ENCODE measurements at places on chromosomes 1 and 21.

DNA sequence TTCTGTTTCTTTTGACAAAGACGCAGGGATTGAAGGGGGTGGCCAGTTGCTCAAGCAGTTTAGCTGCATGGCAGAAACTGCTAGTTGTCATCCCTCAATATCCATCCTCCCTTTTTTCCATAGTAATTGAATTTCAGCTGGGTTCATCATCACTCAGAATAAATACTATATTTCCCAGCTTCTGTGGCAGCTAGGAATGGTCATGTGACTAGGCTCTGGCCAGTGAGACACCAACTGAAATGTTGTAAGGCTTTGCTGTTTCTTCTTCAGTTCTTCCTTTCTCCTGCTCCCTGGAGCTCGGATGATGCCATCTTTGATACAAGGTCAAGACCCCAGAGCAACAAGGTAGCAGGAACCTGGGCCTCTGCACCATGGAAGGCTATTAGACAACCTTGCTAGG, 61.0 kb downstream of the TMCO4 start:
- no peak for DNase-seq

GRCh38 chr21:42973309-42973990, 912 bp upstream of the PKNOX1 start:
- no peak for DNase-seq

GRCh38 chr1:179126338-179127060, 44.6 kb downstream of the TOR3A start:
- DNase-seq = no peak

GRCh38 chr1:45004281-45004920, 6.7 kb downstream of the HECTD3 start:
- DNase-seq = no peak

GRCh38 chr1:247060771-247061170, 17.8 kb downstream of the ZNF670 start:
- DNase-seq = no peak

DNA sequence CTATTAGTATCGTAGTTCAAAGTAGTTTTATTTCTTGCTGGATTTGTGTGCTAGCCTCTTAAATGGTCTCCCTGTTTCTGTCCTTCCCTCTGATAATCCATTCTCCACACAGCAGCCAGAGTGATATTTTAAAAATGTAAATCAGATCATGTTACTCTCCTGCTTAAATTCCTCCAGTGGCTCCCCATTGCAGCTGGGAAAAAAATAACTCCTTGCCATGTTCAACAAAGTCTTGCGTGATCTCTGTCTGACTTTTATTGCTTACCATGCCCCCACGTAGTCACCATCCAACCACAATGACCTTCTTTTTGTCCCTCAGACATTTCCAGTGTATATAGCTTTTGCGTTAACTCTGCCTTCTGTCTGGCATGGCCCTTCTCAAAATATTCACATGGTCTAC, 178.8 kb downstream of the FGGY start:
- DNase-seq = no peak

GRCh38 chr1:30704271-30704670, 19.1 kb downstream of the MATN1 start:
- no peak for DNase-seq

GRCh38 chr1:74690364-74690696, 16.7 kb upstream of the ERICH3 start:
- no peak for DNase-seq

- DNase-seq = no peak
Measured at GRCh38 chr1:43586136-43586731, 55.6 kb downstream of the PTPRF start.

GRCh38 chr21:42607102-42607501, 46.3 kb upstream of the PDE9A start:
- DNase-seq = no peak

DNA sequence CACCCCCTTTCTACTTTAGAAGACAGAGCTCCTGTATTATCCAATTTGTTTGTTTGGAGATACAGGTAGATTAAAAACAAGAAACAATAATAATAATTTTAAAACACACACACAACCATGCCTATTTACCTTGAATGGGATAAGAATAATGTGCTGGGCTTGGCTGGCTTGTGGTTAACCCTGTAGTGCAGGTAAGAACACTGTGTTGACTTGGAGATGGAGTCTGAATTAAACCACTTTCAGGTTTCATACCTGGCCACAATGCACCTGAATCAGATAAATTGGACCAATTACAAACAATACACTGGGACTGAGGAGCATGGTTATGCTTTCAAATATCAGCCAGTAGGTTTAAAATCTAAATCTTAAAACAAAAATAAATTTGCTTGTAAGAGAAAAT, 60.8 kb downstream of the EYA3 start:
- no peak for DNase-seq

DNA sequence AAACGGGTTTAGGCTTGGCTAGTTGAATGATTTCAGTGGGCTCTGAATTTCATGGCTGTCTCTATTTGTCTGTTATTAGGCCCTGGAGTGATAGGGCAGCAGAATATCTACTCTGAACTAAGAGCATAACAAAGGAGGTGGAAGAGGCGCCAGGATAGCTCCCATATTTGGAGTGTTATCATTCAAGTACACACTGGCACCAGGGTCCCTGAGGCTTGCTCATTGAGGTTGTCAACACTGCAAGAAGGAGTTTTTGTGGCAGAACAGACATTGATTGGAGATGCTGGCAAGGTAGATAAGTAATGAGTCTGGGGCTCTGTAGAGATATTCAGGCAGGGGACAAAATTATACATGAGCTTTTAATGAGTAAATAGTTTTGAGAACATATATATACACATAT, 1748.4 kb downstream of the MRPL39 start:
- DNase-seq = no peak

DNA sequence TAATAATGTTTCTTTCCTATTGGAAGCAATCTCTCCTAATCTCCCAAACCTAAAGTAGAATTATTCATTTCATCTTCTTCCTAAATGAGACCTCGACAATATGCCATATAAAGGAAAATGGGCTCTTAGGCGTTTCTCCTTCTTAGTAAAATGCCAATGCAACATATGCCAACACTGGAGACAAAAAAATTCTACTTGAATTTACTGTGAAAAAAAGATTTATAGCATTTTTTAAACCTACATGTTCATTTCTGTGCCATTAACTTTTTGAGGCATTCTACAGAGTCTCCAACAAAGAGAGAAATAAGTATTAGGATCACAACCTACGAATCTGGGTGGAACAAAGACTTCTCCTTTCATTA, 1.3 kb downstream of the WDR47 start:
- no peak for DNase-seq

- DNase-seq = no peak
Measured at GRCh38 chr21:39336457-39337008, 12.4 kb downstream of the HMGN1 start.

DNA sequence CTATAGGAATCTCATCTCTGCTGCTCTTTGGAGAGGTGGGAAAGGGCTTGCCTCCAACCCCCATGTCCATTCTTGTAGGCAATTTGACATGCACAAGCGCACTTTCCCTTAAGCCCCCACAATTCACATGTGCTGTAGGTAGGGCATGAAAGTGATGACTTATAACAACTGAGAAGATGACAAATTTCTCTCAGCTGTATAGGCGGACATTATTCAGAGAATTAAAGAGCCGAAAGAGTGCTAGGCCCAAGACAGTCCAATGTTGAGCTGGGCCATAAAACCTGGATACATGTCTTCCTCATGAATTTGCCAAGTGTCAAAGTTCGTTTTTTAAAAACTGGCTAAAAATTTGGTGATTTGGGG, 106.3 kb upstream of the LYPLAL1 start:
- DNase-seq = no peak

DNA sequence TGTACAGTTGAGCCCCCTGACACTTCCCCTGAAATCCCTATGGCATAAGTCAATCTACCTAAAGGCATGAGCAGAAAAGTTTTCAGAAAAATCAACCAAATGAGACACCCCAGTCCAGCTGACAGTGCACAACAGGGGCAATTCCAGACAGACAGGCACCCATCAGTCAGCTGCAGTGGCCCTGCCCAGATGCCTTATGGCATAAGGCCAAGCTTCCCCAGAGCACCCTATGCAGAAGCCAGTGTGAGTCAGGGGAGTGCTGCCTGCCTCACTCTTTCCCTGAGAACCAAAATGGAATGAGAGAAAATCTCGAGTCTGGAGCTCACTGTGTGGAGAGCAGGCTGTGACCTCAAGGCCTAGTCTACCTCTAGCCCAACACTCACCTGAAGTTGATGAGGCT, 38.1 kb downstream of the MRAP start:
- no peak for DNase-seq

DNA sequence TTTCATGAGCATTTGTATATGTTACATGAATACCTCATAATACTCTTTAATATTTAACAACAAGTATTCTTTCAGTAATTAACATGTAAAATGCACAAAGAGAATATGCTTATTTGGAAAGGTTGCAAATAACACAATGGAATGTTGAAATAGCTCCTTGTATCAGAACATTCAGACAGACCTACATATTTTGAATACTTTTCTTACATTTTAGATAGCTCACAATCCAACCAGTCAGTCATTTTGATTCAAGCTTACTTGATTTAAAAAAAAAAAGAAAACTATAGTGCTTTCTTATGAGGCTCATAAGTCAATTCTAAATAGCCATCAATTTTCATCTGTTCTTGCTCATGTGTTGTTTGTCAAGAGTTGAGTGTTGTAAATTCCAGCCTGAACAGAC, 518.8 kb downstream of the ADGRL2 start:
- peak; percentile 20 for DNase-seq

- no peak for DNase-seq
Measured at GRCh38 chr1:156489166-156489934, 11.2 kb downstream of the MEF2D start.

DNA sequence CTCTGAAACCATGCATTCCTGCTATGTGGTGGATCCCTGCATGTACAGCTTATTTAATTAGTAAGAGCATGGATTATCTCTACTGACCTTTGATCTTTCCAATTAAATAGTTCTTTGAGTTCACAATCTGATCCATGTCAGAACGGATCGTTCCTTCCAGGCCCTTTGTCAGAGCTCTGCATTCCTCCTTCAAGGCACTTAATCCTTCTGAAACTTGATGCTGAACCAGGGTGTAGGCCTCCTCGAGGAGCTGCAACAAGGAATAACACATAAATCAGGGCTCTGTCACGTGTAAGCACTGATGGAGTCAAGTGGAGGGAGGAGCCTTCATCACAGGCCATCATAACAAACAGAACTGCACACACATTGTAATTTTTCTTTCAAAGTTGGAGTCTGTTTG, 68.4 kb upstream of the EDEM3 start:
- no peak for DNase-seq

DNA sequence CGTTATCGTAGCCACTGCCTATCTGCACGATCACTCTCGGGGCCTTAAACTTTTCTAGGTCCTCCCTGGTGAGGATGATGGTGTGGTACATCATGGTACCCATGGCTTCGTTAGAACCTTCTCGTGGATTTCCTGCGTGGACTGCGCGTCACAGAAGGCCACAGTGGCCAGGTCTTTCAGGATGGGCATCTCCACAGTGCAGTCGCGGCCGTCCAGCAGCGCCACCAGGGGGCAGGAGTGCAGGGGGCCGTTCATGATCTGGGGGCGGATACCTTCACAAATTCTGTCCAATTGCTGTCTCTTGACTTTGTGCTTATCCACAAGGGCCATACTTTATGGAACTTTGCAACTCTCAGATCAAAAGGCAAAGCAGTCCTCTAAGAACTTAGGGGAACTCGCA, 69.6 kb downstream of the WLS start:
- DNase-seq = no peak

GRCh38 chr1:19532519-19532918, 47.2 kb upstream of the CAPZB start:
- DNase-seq = no peak

DNA sequence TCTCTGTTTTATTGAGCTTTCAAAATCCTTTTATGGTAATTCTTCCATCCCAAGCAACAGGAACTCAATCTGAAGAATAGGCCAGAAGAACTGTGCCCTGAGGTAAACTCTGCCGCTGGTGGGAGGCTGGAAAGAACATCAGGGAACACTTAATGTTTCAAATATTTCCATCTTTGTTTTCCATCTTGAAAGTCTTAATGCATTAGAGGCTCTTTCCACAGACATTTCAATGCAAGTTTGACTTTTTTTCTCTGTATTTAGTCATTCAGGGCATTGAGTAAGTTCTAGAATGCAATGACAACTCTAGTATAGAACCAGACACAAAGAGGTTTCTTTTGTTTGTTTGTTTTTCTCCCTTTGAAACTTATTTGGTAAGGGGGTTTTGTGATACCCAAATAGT, 61.5 kb downstream of the KIAA0040 start:
- no peak for DNase-seq

- no peak for DNase-seq
Measured at GRCh38 chr1:238961790-238962189, 424.6 kb upstream of the CHRM3 start.

DNA sequence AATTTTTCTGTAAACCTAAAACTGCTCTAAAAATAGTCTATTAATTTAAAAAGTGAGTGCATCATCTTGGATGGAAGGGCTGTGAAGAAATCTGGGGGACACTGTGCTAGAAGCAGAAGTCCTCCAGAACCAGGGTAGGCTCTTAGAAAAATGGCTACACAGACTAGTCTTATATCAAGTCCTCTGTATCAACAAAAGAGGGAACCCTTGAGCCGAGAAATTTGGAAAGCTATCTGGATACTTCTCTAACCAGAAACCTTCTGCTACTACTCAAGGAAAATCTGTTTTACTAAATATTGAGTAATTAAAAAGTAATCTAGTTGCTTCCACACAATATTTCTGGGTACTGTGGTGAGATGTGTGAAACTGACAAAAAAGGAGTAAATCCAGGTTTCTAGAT, 92.1 kb downstream of the WDR3 start:
- peak; percentile 1 for DNase-seq

DNA sequence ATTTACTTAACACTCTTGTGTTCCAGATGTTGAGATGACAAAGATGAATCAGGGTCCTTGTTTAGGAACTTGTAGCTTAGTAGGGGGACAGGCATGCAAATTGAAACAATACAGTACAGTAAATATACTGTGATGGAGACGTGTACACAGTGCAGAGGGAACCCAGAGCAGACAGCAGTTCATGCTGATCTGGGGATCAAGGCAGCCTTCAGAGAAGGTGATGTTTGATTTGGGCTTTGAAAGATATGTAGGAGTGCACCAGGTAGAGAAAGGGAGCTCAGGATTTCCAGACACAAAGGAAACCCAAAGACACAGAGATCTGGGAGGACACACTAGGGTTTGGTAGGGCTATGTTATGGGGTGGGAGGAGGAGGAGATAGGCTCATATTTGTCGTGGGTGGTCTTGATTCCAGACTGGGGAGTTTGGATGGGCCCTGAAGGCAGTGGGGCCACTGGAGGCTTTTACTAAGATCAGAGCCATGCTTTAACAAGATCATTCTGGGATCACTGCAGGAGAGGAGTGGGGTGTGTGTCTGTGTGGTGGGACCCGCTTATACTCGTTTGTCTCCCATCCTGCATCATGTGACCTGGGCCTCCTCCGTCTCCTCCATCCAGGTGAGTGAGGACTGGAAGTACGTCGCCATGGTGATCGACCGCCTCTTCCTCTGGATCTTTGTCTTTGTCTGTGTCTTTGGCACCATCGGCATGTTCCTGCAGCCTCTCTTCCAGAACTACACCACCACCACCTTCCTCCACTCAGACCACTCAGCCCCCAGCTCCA, 7.8 kb downstream of the CHRNB2 start:
- no peak for DNase-seq
